ENCODE measurements at places on chromosomes 11 and 22.

DNA sequence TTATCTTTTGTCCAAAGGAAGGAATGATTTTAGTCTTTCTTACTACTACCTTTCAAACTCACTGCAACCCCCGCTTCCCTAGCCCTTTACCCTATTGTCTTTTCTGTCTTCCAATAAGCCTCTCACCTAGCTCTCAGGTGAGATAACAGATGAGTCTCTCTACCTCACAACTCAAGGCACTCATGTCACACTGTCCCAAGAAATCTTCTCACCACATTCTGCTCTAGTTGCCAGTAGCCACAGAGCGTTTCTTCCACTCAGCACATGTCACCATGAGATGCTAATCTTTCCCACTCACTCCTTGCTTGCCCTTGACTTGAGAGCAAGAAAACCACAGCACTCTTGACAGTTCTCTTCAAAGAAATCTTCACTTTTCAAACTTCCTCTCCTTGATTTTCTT lies 32.7 kb upstream of the TMEM41B start:
- no peak for DNase-seq

GRCh38 chr11:35227576-35228327 lies 88.8 kb downstream of the CD44 start:
- no peak for DNase-seq

GRCh38 chr11:76752321-76753143 lies 30.6 kb upstream of the TSKU start:
- DNase-seq: no peak

DNA sequence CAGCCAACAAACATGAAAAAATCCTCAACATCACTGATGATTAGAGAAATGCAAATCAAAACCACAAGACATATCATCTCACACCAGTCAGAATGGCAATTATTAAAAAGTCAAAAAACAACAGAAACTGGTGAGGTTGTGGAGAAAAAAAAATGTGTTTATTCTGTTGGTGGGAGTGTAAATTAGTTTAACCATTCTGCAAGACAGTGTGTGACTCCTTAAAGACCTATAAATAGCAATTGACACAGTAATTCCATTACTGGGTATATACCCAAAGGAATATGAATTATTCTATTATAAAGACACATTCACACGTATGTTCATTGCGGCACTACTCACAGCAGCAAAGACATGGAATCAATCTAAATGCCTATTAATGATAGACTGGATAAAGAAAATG lies 427.3 kb upstream of the CHORDC1 start:
- no peak for DNase-seq

GRCh38 chr22:45612940-45613339 lies 58.7 kb upstream of the ATXN10 start:
- no peak for DNase-seq

GRCh38 chr11:31870609-31871309 lies 59.6 kb upstream of the PAX6 start:
- peak; percentile 7 for DNase-seq

- DNase-seq: no peak
These were observed 8.0 kb upstream of the MRPL23 start for GRCh38 chr11:1939006-1939625.

DNA sequence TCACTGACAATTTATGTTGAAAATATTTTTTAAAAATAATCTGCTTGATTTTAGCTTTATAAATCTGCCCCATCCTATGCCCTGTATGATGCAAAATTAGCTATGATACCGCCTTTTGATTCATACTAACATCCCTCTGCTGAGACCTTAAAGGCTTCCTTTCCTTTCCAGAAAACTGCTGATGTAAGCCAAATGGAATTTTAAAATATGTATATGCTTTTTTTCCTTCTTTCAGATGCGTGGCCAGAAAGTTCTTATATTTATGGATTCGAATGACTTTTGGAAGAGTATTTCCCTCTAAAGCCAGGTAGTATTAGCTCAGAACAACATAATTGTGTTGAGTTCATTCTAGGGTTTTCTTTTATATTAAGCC lies 34.5 kb downstream of the SFI1 start:
- no peak for DNase-seq

GRCh38 chr11:125141686-125142535 lies 22.6 kb upstream of the PKNOX2 start:
- DNase-seq: no peak

- no peak for DNase-seq
These were observed 28.6 kb downstream of the ARHGAP8 start for GRCh38 chr22:44780876-44781449.

- peak; percentile 86 for DNase-seq
These were observed 3.0 kb upstream of the RFPL3 start for GRCh38 chr22:32354360-32355351.

- DNase-seq: no peak
These were observed 1.5 kb downstream of the RANGAP1 start for GRCh38 chr22:41284465-41284864.

- no peak for DNase-seq
These were observed 734 bp downstream of the C11orf58 start for GRCh38 chr11:16738947-16739815.

DNA sequence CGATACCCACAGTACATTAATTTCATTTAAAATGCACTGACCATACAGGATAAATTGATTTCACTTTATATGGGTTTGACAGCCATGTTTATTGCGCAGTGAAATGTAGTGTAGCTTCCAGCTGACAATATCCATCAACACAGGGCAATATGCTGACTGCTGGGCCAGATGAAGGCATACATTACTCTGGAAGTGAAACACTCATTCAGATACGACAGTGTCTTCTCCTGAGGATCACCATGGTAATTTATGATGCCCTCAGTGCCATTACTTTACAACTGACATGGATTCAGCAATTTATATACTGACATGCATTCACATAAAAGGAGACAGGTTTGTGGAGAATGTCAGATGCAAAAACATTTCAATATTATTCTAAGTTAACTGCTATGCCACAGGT lies 365.1 kb downstream of the SOX6 start:
- DNase-seq: no peak

DNA sequence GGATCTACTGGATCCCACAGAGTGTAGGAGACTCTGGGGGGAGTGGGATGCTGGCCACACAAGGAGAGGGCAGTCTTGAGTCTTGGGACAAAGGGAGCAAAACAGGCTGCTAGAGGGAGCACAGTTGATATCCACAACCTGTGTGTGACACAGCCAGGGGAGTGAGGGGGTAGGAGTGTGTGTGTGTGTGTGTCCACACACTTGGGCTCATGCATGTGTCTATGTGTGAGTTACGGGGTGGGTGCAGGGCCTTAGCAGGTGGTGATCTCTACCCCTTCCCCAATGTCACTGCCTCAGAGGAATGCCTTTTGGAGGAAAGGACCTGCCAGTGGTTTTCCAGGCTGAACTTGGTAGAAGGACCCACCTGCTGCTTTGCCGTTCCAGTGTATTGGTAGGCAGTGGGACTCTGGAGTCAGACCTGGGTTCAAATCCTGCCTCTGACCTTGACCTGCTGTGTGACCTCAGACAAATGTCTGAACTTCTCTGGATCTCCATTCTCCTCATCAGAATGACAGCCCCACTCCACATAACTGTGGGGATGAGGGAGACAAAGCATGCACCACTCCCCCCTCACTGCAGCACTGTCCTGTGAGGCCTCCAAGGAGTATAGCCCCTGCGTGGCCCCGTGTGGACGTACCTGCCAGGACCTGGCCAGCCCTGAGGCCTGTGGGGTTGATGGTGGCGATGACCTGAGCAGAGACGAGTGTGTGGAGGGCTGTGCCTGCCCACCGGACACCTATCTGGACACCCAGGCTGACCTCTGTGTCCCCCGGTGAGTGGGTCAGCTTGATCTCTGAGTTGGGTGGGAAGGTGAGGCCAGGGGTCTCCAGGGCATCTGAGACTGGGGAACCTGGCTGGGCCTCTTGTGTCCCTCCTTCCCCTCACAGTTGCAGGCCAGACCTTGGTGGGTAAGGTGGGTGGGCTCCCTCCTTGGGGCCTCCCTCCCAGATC lies 27.4 kb downstream of the OTOG start:
- DNase-seq: no peak

- no peak for DNase-seq
These were observed 16.2 kb downstream of the PIWIL3 start for GRCh38 chr22:24758164-24758799.

- no peak for DNase-seq
These were observed 9.5 kb downstream of the PRDX5 start for GRCh38 chr11:64327375-64327774.

GRCh38 chr11:14668731-14669301 lies 25.2 kb downstream of the PDE3B start:
- no peak for DNase-seq

GRCh38 chr11:78961937-78962701 lies 387.5 kb upstream of the NARS2 start:
- DNase-seq: no peak

GRCh38 chr11:103297900-103298299 lies 188.7 kb downstream of the DYNC2H1 start:
- no peak for DNase-seq

GRCh38 chr11:75534259-75535069 lies 8.7 kb upstream of the GDPD5 start:
- no peak for DNase-seq

DNA sequence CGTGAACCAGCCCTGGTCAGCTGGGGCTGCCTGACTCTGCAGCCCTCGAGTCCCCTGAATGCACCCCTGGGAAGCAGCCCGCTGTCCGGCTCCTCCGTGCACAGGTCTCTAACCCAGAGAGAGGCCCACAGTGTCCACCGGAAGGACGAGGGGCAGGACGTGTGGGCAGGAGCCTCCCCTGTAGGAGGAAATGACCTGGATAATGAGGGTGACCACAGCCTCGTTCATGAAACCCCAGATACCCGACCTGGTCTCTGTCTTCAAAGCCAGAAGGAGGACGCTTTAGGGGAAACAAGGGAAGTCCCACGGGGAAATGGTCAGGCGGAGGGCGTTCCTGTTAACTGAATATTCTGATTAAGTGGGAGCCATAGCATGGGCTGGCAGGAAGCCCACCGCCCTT lies 23.3 kb downstream of the LIF start:
- no peak for DNase-seq

DNA sequence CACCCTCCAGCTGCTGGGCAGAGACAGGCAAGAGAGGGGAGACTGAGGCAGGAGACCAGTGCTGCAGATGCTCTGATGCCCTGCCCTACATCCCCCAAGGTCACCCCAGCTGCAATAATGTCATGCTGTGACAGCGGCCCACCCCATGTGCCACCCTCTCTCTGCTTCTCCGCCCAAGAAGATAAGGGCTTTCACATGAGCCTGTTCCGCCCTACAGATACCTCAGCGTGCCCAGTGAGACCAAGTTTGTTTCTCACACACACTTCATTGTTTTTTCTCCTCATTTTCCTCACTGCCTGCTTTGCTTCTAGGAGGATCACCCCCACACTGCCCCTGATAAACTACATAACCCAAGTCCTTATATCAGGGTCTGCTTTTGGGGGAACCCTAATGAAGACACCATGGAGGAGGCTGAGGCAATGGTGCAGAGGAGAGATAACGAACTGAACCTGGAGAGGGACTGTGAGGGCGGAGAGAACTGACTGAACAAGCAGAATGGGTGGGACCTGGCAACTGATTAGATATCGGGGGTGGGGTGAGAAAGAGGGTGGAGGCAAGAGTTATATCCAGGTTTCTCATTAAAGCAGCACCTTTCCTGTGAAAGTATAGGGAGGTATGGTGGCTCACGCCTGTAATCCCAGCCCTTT lies 37.5 kb upstream of the TSKU start:
- DNase-seq: no peak

GRCh38 chr11:120648771-120649170 lies 137.2 kb downstream of the GRIK4 start:
- no peak for DNase-seq

- DNase-seq: no peak
These were observed 88.8 kb downstream of the ABTB2 start for GRCh38 chr11:34268906-34269430.

DNA sequence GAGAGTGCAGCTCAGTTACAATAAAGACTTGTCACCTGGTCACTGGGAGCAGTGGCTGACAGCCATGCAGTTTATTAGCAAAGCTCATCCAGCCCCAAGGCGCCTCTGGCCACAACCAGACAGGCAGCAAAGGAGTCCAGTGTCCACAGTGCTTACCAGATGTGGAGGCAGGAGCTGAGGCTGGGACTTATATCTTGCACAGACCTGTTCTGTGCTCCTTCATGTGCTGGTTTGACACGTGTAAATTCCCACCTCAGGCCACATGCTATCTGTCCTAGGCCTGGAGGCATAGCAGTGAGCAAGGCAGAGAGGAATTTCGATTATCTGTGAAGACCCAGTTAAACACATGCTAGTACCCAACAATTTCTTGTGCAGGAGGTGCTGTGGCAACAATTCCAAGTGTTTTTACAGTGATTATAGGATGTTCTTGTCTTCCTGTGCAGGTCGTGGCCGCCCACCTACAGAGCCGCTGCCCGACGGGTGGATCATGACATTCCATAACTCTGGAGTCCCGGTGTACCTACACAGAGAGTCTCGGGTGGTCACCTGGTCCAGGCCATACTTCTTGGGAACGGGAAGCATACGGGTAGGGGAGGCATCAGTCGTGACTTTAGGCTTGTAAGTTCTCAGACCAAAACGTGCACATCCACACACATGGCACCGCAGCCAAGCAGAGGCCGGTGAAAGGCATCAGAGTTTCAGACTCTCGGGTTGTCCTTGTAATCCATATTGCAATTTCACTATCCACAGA lies 9.4 kb downstream of the DGCR8 start:
- no peak for DNase-seq

DNA sequence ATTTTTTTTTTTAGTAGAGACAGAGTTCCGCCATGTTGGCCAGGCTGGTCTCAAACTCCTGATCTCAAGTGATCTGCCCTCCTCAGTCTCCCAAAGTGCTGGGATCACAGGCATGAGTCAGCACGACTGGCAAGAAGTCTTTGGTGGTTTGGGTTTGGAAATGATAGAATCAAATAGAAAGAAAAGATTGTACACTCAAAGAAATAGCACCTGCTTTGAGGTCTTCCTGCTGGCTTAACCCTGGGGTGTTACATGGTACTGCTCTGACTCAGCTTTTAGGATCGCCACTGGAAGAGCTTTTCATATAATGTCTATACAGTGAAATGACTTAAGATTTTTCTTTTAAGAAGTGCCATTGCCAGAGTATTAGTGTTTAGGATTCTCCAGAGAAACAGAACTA lies 50.2 kb downstream of the JAM3 start:
- no peak for DNase-seq

GRCh38 chr22:25774575-25775026 lies 32.6 kb downstream of the MYO18B start:
- no peak for DNase-seq

DNA sequence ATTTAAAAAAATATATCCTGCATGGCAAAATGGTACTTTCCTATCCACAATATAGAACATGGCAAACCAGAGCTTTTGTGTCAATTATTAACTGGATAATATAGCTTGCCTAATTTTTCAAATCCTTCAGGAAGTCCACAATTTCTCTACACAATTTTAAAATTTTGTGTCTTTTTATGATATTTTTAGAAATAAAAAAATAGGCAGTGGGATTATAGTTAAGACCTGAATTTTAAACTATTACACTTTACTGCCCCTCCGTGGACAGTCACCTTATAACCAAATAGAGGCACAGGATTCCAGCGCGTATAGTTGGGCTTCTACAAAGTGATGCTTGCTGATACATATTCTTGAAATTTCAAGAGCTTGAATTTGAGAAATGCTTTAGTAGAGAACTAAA lies 2.1 kb upstream of the DMC1 start:
- DNase-seq: peak; percentile 4

GRCh38 chr11:117638911-117639543 lies 158.0 kb downstream of the DSCAML1 start:
- no peak for DNase-seq

GRCh38 chr11:86932259-86932585 lies 23.0 kb downstream of the FZD4 start:
- DNase-seq: no peak

All from pulmonary artery endothelial cell (primary cell).